Foreskin melanocyte (primary cell): ENCODE measurements at places on chromosomes 3 and 15.

GRCh38 chr3:17333446-17333845, 409.0 kb downstream of the TBC1D5 start:
- no peak for DNase-seq

DNA sequence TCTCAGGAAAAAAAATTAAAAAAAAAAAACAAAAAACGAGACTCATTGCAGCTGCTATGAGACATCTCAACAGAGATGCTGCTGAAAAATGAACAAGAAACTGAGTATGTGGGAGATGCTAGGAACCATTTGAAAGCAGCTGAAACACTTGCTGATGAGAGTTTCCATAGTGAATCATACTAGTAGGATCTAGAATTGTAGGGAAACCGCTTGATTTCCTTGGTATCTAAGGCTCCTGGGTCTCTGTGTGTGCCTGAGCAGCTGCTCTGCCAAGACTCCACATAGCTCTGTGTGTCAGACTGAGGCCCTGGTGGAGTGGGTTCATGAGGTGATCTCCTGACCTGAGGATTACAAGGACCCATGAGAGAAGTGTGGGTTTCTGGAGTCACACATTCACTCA, 313.4 kb upstream of the NECTIN3 start:
- DNase-seq = no peak

DNA sequence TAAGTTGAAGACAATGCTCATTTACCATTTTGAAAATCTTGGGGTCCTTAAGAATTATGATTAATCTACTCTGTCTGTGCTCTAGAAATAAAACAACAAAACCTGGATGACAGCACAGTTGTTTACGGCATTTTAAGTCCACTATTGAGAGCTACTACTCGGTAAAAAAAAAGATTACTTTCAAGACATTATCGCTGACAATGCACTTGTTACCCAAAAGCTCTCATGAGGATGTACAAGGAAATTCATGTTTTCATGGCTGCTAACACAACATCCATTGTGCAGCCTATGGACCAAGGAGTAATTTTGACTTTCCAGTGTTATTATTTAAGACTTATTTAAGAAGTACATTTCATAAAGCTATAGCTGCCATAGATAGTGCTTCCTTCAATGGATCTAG, 221.3 kb downstream of the GRM7 start:
- no peak for DNase-seq

DNA sequence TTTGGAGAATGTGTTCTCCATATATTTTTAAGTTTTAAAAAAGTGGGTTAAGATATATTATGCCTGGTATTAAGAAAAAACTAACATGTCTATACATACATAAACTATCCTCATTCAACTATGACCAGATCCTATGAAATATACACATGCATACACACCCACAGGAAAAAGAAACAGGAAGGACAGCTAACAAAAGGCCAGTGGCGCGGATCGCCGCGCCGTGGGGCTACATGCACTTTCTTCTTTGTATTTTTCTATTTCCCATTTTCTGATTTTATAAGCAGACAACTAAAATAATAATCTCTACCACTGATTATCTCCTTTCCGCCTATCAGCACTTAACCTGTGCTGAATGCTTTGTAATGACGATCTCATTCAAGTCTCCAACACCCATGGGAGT, 160.1 kb downstream of the OR4M2 start:
- DNase-seq = no peak

GRCh38 chr3:24890012-24890411, 395.4 kb upstream of the THRB start:
- DNase-seq = no peak

DNA sequence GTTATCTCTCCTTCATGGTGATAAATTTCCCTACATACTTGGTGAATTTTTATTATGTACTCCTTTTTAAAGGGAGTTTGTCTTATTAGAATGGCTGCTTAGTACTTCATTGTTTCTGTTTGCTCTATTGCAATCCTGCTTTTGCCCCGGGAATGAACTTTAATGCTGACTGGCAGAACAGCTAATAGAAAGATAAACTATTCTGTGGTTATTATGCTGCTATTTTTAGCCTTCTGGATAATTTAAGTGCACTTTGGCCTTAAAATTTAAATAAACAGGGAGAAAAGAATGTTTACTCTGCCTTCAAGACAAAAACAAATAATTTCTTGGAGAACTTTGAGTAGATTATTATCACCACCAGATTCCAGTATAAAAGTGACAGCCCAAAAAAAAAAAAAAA, 413.8 kb upstream of the CCDC54 start:
- DNase-seq = peak; percentile 71

DNA sequence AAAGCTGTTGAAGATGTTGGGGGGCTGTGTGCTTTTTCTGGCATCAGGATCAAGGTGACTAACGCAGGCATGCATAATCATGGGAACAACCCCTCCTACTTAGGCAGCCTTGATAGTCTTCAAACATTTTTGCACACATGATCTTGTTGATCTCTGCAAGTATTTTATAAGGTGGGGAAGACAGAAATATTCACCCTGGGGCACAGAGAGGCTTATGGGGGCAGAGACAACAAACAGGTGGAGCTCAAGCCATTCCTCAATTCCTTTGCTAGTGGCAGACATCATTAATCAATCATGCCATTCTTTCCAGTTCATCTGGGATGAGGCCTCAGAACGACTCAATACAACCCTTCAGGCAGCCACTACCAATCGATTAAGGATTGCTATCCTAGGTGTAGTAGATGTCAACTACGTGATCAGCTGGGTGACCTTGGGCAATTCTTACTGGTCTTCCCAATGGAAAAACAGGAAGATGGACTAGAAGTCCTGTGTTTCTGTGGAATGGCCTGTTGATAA, 110.3 kb upstream of the SMAD3 start:
- DNase-seq = no peak

GRCh38 chr3:154745929-154746328, 315.9 kb upstream of the GPR149 start:
- DNase-seq = no peak

- DNase-seq = peak; percentile 80
Measured at GRCh38 chr3:15630646-15631350, 29.3 kb downstream of the BTD start.

GRCh38 chr3:124854009-124854408, 33.2 kb downstream of the ITGB5 start:
- DNase-seq = no peak

GRCh38 chr3:53009826-53010539, 35.9 kb downstream of the SFMBT1 start:
- no peak for DNase-seq

GRCh38 chr3:13023235-13023970, 49.8 kb downstream of the IQSEC1 start:
- DNase-seq = no peak

DNA sequence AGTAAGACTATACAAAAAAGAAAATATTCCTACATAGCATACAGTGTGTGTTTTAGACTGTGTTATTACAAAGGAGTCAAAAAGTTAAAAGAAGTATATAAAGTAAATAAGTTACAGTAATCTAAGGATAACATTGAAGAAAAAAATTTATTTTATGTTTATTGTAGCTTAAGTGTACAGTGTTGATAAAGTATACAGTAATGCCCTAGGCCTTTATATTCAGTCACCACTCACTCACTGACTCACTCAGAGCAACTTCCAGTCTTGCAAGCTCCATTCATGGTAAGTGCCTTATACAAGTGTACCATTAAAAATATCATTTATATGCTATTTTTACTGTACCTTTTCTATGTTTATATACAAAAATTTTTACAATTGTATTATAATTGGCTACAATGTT, 220.1 kb downstream of the BCHE start:
- DNase-seq = no peak

DNA sequence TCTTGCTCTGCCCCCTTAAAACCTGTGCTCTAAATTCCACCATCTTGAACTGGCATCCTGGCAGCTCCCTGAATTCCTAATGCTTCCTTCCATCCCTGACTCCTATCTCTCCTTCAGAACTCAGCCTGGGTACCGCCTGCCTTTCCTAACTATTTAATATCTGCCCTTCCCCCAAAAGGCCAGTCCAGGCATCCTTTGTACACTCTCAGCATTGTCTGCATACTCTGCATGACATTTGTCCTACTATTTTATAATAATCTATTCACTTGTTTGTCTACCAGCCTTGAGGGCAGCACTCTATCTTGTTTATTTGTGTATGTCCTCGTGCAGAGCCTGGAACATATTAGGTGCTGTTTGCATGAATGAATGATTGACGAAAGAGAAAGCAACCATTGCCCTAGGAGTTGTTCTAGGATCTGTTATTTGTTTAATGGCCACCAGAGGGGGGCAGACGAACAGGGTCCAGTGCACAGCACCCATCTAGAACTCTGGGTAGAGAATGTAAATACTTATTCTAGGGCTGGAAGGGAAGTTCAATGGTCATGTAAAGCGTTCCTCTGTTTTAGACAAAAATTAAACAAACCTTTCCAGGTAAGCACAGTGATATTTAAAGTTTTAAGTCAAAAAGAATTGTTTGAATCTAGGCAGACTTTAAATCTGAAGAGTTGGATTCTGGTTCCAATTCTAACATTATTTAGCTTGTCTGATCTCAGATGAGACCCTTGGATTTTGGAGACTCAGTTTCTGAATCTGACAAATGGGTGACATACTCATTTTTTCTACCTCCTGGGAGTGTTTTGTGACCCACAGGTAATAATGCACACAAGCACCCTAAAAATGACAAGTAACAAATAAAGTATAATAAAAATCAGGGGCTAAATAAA, 125.8 kb upstream of the GALNT15 start:
- DNase-seq = peak; percentile 75

DNA sequence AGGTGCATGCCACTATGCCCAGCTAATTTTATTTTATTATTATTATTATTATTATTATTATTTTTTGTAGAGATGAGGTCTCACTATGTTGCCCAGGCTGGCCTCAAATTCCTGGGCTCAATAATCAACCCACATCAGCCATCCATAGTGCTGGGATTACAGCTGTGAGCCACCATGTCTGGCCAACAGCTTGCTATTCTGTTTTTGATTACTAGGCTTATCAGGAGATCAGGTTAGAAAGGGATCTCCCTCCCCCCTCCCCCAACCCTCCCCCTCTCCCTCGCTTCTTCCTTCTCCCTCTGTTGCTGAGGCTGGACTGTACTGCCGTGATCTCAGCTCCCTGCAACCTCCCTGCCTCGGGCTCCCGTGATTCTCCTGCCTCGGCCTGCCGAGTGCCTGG, 8.6 kb downstream of the CLN6 start:
- no peak for DNase-seq

DNA sequence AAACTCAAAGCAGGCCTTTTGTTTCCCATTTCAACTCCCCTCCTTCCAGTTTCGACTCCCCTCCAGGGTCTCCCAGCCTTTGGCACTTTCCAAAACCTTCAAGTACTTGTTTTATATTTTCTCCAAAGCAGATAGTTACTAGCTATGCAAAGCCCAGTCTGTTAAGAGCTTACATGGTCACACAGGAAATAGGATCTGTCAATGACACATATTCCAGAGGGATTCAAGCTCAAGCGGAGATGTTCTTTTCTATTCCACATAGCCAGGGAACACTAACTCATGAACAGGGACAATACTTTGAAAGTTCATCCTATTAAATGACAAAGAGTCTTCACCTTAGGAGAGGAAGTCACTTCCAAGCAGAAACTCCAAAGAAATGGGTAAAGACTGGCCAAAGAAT, 18.6 kb downstream of the SUCLG2 start:
- DNase-seq = no peak

- no peak for DNase-seq
Measured at GRCh38 chr3:141356046-141356445, 12.3 kb upstream of the ZBTB38 start.

DNA sequence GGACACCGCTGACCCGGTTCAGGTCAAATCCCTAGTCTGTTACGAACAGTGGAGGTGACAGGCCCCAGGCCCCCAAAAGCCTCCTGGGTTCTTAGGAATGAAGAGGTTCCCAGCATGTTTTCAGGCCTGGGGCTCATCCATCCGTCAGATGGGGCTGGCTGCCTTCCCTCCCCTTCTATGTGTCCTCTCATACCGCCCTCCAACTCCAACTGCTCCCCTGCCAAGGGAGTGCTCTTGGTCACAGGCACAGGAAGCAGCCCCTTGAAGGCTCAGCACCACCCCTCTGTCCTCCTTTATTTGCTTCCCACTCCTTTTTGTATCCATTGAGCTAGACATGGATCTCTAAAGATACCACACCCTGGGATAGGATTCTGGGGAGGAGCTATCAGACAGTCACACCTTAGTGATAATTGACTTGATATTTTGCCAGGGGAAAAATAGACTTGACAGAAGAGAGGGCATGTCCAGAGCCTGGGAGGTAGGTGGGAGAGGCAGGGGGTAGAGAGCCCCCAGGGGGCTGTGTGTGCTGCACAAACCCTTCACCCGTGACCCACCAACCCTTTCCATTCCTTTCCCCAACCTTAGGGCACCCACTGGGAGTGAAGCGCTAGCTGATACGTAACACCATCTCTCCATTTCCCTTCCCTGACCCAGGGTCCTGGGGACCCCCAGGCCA, 10.7 kb upstream of the CSPG4 start:
- no peak for DNase-seq

DNA sequence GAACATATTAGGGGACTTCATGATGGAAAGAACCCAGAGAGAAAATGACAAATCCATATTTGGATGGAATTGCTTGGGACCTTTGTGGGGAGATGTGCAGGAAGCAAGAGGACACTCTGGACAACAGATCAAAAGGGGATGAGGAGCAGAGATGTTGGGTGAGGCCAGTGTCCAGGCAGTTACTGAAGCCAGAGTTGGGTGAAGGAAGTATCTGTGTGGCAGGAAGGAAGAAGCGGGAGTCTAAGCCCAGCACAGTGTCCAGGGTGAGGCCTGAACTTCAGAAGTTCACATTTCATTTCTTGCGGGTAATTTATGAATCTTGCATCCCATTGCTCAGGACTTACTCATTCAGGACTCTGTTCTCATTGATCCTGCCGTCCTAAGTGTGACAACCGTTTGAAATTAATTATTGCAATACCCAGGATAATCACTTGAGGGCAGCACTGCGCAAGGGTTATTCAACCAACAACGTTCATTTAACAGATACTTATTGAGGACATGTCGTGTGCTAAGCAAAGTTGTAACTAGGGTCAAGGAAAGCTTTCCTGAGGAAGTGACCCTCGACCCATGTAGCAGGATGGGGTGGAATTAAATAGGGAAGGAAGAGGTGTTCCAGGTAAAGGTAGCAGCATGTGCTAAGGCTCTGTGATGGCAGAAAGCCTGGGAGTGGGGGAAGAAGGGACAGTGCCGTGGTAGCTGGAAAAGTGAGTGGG, 61.3 kb upstream of the CMTM8 start:
- DNase-seq = peak; percentile 64

- DNase-seq = no peak
Measured at GRCh38 chr15:46408312-46408711, 773.5 kb downstream of the SQOR start.

DNA sequence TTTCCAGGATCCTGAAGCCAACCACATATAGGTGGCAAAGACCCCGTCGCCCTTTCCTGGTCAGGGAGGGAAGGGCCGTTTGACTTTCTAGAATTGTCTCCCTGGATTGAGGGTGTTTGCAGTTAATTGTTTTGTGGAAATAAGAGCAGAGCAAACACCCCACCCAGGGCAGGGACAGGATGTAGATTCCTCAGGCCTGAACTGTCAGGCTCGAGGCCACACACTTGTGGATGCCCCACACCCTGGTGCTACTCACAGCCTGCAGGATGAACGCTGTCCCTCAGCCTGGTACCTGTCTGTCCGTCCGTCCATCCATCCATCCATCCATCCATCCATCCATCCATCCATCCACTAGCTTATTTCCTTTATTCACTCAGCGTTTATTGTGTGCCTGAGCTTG, 29.9 kb upstream of the FLNB start:
- no peak for DNase-seq

GRCh38 chr15:51266656-51267050, 71.7 kb downstream of the CYP19A1 start:
- DNase-seq = no peak

- DNase-seq = no peak
Measured at GRCh38 chr15:66004618-66005262, 135.4 kb downstream of the RAB11A start.
